ENCODE measurements at places on chromosomes 12 and 14.

GRCh38 chr12:121093487-121093891 is 39.2 kb upstream of the P2RX7 start:
- no peak for DNase-seq

DNA sequence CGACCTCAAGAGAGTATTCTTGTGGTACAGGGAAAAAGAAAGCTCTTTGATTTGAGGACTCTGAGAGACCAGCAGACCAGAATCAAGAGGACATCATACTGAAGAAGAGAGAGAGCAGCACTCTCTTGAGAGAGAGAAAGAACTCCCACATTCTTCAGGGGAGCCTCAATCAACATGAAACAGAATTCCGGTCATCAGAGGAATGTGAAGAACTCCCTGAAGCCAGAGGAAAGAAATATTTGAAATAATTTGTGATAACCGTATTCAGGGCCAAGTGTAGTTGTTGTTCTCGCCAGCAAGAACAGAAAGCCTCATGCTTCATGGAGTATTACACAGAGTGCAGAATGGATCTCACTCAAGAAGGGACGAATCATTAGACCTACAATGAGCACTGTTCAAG is 363.8 kb upstream of the TMEM132C start:
- peak; percentile 66 for DNase-seq

DNA sequence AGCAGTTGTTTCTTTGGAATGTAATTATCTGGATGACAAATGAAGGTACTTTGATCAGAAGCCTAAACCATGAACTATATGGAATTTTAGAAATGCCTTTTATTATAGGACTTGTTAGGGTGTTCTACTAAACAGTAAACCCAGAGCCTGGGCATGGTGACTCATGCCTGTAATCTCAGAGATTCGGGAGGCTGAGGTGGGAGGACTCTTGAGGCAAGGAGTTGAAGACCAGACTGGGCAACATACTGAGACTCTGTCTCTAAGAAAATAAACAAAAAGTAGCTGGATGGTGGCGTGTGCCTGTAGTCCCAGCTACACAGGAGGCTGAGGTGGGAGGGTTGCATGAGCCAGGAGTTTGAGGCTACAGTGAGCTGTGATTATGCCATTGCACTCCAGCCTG is 23.9 kb downstream of the PALS1 start:
- DNase-seq, result peak; percentile 50

- no peak for DNase-seq
Measured at GRCh38 chr14:100900837-100901390, 2.6 kb downstream of the RTL1 start.

GRCh38 chr14:91232603-91233002 is 11.9 kb downstream of the GPR68 start:
- no peak for DNase-seq

Data from fibroblast of skin of right quadriceps (primary cell).